ENCODE measurements at places on chromosomes 2 and 18.
A peak's percentile ranks its signal among the peaks of the same experiment; 100 is the strongest.

DNA sequence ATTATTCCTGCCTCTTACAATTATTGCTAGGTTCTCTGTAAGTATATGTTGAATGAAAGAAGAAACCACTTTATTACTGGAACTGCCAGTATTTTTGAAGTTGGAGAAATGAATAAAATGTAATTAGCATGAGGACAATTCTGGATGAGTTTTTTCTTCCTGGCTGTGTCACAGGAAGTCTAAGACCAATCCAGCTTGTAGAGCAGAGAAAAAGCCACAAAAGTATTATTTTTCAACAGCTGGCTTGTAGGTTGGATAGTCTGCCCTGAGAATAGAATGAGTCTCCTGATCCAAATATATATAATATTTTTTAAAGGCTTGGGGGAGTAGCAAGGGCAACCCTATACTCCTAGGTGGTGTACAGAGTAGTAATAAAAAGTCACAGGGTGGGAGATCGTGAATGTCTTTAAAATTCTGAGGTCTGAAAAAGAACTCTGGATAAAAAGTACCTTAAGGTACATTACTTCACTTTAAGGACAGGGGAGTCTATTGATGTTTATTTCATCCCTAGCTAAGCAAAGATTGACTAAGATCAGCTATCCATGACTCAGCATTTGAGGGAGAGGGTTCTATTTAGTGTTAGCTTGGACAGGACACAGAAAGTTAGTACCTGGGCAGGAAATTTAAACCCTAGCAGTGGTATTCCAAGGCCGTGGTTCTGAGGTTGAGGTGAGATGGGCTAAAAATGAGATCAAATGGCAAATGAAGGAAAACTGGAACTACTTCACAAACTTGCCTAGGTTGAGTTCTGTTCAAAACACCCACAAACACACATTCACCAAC lies 31.7 kb downstream of the SLC40A1 start:
- DNase-seq, result peak; percentile 10

DNA sequence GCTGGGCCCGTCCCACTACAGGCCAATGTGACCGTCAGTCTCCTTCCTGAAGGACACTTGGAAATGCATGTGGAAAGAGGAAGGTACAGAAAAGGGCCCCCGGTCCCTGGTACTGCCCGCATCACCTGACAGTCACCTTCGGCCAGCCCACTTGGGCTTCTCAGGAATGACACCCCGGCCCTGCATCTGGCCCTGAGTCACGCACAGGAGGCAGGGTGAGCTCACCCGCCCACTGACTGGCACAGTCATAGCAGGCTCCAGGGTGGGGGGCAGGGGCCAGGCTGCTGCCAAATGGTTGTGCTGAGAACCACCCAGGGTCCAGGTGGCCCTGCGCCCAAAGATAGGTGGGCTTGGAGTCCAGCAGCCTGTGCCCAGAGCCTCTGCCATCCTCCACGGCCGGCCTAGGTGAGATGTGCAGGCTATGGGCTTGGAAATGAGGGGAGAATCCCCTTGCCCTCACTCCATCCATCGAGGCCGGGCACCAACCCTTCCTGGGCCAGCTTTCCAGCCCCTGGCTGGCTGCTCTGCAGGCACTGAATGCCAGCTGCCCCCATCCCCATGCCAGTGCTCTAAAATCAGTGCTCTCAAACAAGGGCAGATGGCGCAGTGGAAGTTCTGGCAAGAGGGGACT lies 14.1 kb downstream of the EMX1 start:
- no peak for DNase-seq

- DNase-seq, result no peak
Observed at GRCh38 chr18:62904396-62905285, 189.3 kb downstream of the PHLPP1 start.

DNA sequence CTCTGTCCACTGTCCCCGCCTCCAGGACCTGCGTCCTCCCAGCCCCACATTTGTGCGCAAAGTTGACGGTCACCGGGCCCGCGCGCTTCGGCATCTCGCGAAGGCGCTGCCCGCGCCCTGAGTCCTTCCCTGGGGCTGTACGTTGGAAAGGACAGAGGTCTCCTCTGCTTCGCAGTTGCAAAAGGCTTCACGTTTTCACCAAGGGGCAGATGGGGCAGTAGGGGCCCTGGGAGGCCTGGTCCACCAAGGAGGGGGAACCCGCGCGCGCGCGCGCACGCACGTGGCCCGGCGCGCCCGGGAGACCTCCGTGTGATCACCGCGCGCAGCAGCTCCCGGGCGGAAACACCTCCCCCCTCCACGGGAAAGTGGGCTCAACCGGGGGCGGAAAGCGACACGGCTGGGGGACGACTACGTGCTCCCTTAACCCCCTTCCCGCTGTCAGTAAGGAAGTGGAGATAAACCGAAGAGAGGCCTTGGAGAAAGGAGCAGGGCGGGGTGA lies 21.9 kb downstream of the TEX44 start:
- no peak for DNase-seq

DNA sequence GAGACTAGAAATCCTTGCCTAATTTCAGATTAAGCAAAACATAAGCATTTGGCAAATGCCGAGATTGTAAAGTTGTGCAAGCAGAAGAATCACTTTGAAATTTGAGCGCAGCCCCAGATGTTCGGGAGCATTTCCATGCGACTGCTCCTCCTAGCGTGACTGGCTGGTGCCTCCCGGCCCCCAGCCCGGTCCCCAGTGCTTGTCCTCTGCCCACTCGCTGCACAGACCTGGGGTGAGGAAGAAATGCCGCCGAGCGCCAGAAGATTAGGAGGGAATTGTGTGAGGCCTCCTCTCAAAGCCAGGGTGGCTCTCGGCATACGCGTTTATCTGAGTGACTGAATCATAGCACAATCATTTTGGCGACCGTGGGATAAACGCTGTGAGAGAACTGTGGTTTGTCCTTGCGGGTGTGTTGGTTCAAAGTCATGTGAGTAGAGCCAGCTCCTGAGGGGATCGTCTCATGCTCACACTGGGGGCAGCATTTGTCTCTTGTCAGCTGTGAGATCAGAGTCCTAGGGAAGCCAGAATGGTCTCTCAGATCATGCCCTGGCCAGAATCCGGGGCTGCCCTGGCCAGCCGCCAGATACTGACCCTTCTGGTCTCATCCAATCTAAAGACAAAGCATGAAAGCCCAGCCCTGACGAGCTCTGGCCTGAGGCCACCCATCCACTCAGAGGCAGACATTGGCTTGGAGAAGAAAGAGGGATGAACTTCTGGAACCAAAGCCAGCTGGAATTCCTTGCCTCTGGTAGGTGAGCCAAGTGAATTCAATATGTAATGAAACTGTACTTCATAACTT lies 189.3 kb downstream of the SH3RF3 start:
- peak; percentile 96 for DNase-seq

GRCh38 chr18:37846996-37847395 lies 281.4 kb upstream of the CELF4 start:
- no peak for DNase-seq

DNA sequence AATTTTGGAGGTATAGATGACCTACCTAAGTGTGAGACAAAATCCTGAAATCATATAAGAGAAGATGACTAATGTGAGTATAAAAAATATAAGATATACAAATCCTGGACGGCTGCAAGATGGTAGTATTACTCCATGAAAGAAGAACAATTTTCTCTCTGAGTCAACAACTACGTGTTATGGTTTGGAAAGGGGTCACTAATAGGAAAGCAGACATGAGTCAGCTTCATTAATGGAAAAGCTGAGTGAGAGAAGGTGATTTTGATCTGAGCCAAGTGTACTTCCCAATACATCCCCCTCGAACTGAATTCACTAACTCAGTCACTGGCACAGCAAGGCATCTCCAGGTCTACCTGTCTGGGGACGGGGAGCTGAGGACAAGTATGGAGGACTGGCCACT lies 20.1 kb upstream of the SELENOI start:
- DNase-seq, result no peak

GRCh38 chr2:26268213-26268612 lies 23.5 kb downstream of the HADHB start:
- peak; percentile 11 for DNase-seq

DNA sequence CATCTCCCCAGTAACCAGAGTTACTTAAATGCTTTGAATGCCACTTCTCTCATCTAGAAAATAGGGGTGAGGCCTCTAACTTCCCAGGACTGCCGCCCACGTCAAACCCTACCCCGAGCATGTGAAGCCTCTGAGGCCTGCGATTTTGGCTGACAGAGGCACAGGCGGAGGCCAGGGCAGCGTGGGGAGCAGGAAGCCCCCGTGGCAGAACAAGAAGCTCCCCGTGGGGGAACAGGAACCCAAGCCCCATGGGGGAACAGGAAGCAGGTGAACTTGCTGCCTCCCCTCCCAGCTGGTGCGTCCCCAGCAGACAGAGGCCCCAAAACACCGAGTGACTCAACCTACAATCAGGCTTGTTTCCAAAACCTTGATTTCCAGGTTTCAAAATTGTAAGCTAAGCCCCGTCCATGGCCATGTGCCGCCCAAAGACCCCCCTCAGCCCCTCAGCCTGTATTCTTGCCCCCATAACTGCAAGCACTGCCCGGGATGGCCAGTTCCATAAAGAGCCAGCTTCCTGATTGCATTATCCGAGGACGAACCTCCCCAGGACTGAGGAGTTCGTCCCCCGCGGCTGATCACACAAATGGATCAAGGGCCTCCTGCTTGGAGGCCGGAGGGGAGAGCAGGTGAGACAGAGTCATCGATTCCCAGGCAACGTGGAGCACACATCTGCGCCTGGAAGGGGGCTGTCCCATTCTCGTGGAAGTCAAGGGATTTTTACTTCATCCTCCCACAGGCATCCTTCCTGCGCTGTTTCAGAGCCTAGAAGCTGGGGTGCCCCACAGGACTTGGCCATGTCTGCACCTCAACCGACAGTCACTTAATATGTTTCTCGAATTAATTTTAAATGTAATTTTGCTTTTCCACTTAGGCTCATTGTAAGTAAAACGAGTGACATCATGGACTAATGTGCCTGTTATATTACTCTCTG lies 36.3 kb upstream of the CTDP1 start:
- no peak for DNase-seq

DNA sequence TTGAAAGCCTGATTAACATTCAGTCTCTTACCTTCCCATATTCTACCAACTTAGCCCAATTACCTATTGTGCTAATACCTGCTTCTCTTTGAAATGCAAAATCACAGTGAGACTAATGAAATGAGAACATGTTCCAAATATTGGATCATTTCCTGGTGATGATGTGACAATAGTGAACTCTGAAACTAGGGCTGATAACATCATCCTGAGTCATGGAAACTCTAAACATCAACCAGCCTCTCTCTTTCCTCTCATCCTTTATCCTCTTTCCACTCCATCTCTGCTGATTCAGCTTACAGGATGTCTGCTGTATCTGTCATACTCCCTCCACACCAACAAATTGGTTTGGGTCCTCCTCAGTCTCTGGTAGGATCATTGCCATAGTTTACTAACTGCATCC lies 98.8 kb upstream of the NCKAP5 start:
- DNase-seq, result peak; percentile 90

- DNase-seq, result no peak
Observed at GRCh38 chr2:64919261-64919660, 69.9 kb upstream of the SLC1A4 start.

DNA sequence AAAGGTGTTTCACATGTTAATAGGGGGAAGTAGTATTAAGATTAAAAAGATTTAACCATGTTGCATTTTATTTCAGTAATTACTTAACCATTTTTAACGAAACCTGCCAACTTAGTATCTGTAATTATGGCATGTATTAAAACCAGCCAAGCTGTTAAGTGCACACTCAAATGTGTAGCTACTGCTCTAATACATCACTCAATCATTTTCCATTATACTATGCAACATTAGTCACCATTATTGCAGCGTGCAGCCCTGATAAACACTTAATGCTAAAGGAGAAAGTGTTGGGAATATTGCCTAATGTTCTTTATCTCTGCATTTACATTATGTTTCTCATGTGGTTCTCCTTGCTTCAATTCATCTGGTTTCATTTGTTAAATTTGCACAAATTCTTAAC lies 745.9 kb upstream of the FAM98A start:
- no peak for DNase-seq

GRCh38 chr2:219707496-219708285 lies 80.3 kb downstream of the SLC4A3 start:
- DNase-seq, result no peak

- no peak for DNase-seq
Observed at GRCh38 chr2:23684395-23685176, 242.3 kb downstream of the ATAD2B start.

DNA sequence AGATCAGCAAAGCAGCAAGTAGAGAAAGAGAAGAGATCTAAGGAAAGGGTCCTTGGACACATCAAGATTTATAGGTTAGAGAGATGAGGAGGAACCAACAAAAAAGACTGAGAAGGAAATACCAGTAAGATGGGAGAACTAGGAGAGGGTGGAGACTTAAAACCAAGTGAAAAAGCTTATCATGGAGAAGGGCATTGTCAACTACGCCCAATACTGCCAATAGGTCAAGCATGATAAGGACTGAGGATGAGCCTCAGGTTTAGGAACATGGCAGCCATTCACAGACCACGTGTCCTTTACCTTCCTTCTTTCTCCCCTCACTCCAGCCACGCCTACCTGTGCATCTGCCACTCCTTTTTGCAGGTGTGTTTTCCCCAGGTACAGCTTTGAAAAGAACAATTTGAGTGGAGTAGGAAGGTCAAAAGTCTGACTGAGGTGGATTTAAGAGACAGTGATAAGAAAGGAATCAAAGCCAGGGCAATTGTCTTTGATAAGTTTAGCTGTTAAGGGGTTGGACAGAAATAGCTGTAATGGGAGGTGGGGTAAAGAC lies 238.7 kb downstream of the STK39 start:
- DNase-seq, result no peak

DNA sequence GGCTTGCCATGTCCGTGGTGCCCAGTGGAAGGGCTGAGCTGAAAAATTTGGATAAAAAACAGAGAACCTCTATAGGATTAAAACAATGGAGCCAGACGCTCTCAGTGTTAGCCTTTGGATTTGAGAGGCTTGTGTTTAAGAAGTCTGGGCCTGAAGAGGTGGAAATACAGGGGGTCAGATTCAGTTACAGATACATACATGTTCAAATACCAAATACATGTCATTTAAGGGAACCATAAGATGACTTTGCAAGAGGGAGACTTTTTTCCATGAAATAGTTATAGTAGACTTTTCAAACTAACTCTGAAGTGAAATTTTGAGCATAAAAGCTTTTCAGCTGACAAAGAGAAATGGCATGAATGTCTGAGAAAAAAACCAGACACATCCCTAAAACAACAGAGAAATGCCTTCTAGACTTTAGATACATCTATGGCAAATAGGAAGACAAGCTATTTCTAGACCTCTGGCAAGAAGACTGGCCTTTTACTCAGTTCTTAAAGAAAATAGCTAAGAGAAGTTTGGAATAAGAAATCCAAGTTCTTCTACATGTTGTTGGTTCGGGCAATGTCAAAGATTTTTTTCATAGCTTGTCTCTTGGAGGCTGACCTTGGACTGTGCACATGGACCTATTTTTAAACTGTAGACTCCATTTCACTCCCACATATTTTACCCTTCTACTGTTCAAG lies 112.9 kb downstream of the LTBP1 start:
- DNase-seq, result peak; percentile 73

- no peak for DNase-seq
Observed at GRCh38 chr18:76618721-76619120, 123.7 kb upstream of the ZNF516 start.

- no peak for DNase-seq
Observed at GRCh38 chr2:190569994-190570755, 35.7 kb upstream of the NEMP2 start.
